Germinal center (tissue), 1 donor: ENCODE measurements at places on chromosomes 12 and 14.

- DNase-seq: peak; percentile 50
These were observed 65.6 kb upstream of the PTGR2 start for GRCh38 chr14:73785834-73786635.

- peak; percentile 84 for DNase-seq
These were observed 80.4 kb upstream of the KCNA1 start for GRCh38 chr12:4829161-4829792.

DNA sequence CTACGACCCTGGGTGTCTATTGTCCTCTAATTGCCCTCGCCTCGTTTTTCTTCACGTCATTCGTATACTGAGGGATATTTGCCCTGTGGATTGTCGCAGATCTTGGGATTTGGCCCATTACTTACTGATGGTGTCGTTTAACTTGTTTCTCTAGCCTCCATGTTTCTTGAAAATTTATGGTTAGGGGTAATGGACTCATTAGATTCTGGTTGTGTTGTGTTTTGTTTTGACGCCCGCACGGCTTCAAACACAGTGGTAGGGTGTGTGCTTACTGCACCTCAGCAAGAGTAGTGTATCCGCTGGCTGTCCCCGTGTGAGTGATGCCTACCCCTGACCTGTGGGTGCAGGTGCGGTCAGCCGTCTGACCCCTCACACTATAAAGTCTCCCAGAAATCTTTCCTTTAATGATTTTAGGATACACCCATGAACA lies 874 bp upstream of the RNU6-8 start:
- no peak for DNase-seq

DNA sequence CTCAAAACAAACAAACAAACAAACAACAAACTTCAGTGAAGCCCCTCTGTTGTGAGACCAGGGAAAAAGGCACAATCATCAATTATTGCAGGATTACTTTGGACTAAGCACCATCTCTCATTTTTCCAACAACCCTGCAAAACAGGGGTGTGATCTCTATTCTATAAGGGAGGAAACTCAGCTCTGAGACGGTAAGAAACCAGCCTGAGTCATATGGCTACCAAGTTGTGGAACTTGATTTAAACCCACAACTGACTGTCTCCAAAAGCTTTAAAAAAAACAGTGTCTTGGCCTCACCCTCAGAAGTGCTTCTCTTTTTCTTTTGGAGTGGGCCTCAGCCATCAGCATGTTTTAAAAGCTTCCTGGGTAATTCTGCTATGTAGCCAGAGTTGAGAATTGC lies 49.8 kb downstream of the RIN3 start:
- no peak for DNase-seq

DNA sequence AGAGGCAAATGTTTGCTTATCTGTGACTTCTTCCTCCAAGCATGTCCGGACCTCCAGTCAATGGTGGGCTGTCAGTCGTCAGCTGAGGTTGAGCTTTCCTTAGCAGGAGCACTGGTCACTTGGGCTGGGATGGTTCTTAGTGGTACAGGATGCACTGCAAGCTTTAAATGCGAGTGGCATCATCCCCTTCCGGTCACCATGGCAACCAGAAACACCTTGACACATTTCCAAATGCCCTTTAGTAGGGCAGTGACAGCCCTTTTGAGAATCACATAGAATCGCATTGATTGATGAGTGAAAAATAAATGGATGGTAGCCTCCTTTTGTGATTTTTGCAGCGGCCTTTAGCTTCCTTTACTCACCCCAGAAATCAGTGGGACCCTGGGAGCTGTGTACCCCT lies 24.1 kb downstream of the NTF3 start:
- DNase-seq: no peak

DNA sequence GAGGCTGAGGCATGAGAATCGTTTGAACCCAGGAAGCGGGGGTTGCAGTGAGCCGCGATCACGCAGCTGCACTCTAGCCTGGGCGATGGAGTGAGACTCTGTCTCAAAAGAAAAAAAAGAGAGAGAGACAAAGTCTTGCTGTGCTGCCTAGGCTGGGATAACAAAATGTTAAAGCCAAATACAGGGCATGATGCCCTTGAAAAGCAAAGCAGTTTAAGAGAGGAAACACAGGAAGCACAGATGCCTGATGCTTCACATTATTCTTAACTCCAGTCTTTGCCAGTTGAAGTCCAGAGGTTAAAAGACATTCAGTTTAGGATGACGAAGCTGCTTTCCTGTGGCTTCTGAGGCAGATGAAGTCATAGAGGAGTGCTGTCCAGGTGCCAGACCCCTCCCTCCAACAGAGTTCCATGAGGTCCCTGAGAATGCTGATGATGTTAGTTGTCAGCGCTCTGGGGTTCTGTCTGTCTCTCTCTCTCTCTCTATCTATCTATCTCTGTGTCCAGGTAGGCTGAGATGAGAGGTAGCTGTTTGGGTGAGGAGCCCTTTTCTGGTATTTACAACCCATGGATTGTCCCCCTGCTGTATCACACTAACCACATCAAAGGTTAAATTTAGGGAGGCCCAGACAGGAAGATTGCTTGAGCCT lies 4.9 kb upstream of the MRPL52 start:
- DNase-seq: no peak

GRCh38 chr12:19657118-19657731 lies 217.9 kb downstream of the AEBP2 start:
- no peak for DNase-seq

DNA sequence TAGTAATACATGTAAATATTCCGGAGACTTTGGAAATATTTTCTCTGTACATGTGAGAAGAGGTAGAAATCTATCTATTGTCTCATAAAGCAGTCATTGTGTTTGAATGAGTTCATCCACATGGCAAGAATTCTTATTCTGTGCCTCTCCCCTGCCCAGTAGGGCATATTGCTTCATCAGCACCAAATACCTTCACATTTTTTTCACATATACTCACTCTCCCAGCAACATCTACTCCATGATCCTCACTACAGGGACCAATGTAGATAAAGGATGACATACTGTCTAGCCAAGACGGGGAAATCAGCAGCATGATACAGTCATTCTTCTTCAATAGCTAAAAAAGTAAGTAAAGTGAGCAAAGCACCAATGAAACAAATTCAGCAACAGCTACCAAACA lies 1.3 kb upstream of the TAS2R14 start:
- DNase-seq: no peak

DNA sequence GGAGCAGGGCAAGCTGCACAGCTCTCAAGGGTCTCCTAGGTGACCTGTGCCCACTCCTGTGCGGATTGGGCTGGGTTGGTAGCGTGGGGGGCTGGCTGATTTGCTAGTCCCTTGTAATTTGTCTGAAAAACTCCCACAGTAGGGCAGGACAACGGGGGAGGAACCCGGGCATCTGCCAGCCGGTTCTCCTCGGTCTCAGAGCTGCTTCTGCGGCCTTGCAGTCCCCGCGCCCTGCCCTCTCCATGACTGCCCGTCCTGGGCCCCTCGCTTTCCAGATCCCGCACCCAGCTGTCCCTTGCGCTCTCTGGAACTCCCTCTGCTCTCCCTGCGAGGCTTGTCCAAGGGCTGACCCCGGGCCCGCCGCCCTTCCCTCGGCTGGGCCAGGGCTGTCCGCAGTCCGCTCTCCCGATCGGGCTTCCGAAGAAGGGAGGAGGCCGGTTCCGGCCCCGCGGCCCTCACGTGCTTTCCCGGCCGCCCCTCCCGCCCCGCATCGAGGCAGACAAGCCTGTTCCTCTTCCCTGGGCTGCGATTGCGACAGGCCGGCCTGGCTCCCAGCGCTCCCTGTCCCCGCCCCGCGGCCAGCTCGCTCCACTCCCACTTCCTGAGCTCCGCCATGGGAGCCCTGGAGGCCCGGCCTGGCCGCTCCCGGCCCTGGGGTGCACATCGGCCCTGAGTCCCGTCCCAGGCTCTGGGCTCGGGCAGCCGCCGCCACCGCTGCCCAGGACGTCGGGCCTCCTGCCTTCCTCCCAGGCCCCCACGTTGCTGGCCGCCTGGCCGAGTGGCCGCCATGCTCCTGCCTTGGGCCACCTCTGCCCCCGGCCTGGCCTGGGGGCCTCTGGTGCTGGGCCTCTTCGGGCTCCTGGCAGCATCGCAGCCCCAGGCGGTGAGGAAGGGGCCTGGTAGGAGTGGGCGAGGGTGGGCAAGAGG lies at the start of gene LTBR:
LTBR (plus strand) TSS at position 591 of the 927 bp plus-strand sequence; CDS start at position 788, 197 bp downstream.
- no peak for DNase-seq

- DNase-seq: no peak
These were observed 20.0 kb downstream of the NFKBIA start for GRCh38 chr14:35384455-35385041.

- DNase-seq: peak; percentile 88
These were observed at the start of gene P2RX4 for GRCh38 chr12:121209624-121210572. P2RX4 (plus strand) TSS chr12:121210129; CDS start chr12:121210165, 36 bp downstream.

DNA sequence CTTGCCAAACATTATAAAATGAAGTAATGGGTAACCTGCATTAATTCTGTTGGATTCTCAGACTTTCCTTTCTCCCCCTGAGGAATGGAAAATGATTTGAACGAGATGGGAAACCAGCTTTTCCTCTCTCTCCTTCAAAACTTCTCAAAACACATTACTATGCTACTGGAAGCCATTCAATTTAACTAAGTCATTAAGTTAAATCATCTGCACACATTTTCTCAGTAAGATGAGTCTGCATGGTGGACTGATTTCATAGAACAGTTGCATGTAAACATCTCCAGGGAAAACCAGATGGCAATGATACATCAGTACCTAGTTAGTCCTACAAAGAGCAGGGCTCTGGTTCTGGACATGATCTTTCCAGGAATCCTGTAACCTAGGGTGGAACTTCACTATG lies 59.9 kb downstream of the BMP4 start:
- no peak for DNase-seq

DNA sequence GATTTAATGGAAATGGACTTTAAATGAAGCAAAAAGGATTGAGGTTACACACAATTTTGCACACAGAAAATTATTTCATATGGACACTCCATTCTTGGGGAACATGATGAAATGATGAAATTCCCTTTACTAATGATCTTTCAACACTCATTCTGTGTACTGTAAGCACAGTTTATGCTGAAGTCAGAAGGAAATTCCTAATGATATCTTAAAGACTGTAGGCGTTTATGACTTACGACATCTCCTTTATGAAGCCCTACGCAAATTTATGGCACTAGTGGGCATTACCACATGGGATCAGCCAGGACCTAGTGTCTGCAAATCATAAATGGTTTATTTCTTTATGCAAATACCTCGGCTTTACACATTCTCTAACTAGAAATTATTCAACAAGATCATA lies 97.9 kb upstream of the SOX5 start:
- no peak for DNase-seq

DNA sequence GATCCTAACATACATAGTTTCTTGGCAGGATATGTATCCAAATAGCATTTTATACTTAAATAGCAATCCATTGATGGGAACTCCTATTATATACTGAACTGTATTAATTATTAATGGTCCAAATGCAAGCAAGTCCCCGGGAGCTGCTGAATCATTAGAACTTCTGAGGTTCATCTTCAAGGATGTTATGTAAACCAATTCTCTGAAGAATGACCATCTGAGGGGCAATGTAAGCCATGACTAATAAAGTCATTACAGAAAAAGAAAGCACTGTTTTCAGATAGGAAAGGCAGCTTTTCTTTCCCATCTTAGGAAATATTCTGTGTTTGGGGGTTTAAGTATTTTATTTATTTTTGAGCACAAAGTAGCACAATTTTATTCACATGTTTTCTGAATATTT lies 166.1 kb upstream of the SLC16A7 start:
- DNase-seq: no peak

DNA sequence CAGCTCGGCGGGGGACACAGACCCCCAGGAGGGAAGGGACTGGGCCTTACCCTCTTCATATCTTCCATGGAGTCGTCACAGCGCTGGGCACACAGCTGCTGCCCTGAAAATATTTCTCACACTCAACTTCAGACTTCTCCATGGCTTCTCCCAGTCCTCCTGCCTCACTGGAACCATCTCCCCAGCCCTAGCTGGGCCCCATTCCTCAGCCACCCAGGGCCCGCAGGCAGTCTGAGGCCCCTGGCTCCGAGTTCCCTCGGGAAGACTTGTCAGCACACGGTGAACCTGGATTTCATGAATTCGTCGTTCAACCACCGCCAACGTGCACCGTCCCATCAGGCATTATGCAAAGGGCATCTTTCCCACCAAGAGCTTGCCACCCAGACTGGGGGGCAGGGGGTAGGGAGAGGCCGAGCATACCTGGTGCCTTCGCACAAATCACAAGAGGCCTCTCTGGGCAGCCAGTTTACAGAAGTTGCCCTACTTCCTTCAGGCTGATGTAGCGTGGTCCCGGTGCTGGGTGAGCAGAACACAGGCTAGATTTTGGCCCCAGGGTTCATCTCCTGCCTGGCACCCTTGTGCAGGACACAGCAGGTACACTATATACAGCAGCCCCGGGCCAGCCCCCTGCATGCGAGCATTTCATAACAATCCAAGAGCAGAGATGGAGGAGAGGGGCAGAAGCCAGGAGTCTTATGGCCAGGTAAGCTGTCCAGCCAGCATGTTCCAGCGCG lies 44.2 kb downstream of the LTBP2 start:
- DNase-seq: no peak

GRCh38 chr12:94103986-94104385 lies 44.4 kb upstream of the PLXNC1 start:
- no peak for DNase-seq

GRCh38 chr12:124548854-124549378 lies 18.5 kb downstream of the NCOR2 start:
- DNase-seq: no peak

DNA sequence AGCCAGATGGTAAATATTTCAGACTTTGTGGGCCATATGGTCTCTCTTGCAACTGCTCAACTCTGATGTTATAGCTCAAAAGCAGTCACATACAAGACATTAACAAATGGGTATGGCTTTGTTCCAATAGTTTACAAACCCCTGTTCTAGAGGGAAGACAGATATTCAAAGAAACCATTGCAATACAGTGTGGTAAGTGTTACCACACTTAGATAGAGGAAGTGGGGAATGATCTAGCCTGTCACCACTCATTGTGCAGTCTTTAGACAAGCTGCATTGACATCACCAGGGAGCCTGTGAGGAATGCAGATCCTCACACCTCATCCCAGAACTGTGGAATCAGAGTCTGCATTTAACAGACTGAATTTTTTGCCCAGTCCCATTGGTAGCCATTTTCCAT lies 80.0 kb upstream of the RGS6 start:
- no peak for DNase-seq

DNA sequence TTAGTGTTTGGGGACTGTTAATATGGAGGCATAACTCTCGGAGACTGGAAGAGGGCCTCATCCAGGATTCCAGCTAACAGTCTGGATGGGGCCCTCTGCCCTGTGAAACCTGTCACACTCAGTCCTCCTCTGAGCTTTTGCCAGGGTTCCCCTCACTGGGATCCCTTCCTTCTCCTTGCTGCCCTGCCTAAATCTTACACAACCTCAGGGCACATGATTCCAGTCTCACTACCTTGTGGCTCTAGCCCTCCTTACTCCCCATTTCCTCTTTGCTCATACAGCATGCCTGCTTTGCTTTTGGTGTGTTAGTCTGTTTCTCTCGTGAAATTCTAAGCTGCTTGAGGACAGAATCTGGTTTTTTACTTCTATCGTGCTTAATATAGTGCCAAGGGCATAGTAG lies 942 bp upstream of the GSG1 start:
- no peak for DNase-seq
